Stimulated activated CD4-positive, alpha-beta T cell treated with anti-CD3 and anti-CD28 coated beads, Interleukin-12 subunit alpha, Interleukin-12 subunit beta, amount 100 ng/mL, for 48 hours (primary cell): ENCODE measurements at places on chromosomes 1 and 21.

DNA sequence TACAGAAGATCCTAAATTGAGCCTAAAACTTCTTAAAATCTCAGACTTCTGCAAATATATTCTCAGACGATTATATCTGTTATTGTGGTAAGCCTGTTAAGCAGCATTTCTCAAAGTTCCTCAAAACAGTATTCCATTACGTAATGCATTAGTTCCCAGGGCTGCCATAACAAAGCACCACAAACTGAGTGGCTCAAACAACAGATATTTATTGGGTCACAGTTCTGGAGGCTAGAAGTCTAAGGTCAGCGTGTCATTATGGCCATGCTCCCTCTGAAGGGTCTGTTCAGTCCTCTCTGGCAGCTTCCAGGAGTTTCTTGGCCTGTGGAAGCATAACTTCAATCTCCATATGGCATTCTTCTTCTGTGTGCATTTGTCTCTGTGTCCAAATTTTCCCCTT is 103.5 kb upstream of the ST6GALNAC5 start:
- no peak for DNase-seq

DNA sequence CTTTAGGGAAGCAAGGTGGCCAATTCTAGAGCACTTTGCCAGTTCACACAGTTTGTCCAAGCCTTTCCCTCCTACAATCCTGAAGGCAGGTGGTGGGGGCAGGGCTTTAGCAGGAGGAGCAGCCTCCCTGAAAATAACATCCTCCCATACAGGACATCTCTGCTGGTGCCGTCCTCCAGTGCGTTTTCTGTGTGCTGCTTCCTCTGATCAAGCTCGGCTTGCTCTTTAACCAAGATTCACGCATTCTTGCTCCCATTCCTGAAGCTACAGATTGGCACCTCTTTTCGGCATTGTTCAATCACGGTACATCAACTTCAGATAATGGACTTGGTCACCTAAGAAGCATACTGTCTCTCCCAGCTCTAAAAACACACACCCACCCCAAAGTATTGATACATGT is 7.5 kb upstream of the DPT start:
- no peak for DNase-seq

DNA sequence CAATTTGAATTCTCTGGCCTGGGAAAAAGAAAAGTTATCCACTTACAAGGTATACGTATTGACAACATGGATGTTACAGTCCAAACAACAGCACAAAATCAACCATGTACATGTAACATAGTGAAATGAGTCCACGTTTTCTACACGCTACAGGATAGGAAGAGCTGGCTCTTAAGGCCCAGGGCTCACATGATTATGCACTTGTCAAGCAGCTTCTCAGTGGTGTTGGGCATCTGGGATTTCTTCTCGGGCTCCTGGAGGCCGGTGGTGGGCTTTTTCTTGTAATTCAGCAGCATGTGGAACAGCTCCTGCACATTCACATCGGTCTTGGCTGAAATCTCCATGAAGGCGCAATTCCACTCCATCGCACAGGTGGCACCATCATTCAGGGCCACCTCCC is 4.0 kb downstream of the DIRAS3 start:
- no peak for DNase-seq

GRCh38 chr1:85824066-85824840 is 116.0 kb upstream of the ZNHIT6 start:
- DNase-seq: no peak

DNA sequence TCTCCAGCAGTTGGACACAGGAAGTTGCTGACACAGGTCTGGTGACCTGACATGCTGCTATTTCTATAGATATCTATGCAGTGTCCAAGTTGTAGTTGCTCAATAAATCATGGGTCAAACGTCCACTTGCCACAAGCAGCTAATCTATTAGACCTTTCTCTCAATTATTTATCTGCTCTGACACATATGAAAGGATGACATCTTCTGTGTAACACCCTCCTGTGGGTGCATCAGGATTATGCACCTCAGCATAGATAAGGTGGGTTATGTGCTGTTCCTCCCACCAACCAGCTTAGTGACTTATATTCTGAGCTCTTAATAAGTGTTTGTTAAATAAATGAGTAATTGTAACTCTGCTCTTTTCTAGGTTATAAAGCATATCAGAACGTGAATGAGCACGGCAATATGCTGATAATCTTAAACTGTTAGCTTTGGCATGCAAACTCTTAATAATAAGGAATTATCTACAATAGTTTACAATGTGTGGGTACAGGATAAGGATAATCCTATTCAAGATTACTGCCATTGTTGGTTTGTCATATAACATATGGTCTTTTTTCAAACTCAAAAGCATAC is 90.7 kb upstream of the GCLM start:
- DNase-seq: no peak

DNA sequence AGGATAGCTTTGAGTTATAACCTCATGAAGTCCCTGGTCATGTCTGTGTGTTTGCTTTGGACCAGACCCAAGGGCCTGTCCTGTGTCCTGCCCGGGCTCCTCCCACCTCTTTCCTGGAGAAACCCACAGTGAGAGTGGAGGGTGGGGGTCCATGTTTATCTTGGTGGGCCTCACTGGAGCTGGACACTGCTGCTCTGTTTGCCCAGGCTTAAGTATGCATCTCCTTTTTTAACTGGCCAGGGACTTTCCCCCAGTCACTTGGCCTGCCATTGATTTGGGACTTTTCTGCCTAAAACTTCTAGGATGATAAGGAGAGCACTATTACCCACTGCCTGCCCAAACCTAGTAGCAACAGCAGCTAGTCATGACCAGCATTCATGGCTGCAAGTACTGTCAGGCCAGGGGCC is 49.8 kb downstream of the DDR2 start:
- DNase-seq: no peak
